EH (cell line): ENCODE measurements at places on chromosomes 5 and 9.

DNA sequence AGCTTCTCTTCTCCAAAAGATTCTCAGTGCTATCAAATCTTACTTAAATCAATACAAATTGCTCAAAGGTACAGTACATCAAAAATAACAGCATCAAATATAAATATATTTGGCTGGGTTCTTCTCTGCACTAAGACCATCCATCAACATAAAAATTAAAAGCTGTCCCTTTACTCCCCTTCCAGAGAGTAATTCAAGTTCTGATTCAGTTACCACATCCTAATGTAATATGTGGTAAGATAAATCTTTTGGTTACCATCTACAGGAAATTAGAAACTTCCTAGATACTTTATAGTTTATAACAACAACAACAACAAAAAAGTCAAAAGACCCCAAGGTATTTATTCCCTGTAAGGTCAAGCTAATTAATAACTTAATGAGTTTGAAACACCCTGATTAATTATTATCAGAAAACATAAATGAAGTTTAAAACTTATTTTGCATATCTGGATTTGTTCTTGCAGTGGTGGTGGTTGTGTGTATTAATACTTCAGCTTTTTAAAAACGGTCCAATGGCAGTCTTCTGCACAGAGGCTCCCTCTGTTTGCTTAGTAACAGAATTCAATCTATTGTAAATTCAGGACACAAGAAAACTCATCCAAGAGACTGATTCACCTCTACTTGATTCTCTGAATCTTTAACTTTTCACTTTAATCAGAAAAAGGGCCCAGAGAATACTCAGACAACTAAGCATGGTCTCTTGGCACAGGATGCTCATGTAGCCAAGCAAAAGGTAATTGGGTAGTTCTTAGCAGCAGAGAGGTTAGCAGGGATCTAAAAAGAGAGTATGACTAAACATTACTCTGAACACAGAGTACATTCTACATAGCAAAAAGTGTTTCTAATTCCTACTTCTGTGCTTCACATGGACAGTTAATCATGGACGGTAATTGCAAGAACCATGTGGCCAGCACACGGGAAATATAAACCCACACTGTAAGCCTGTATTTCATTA, 20.1 kb downstream of the DIAPH1 start:
- DNase-seq: peak; percentile 55

DNA sequence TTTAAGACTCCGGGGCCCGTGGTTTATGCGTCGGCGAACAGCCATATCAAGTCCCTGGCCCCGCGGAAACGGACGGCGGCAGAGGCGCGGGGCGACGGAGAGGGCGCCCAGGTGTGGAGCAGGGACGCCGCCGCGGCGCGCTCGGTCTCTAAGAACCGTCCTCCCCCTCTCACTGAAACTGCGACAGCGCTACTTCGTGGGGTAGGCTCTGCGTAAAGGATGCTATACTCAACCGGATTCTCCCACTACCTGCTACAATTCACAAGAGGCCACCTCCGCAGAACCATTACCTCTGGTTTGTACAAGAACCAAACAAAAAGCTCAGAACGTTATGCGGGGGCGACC, 404 bp downstream of the MRNIP start:
- peak; percentile 35 for DNase-seq

DNA sequence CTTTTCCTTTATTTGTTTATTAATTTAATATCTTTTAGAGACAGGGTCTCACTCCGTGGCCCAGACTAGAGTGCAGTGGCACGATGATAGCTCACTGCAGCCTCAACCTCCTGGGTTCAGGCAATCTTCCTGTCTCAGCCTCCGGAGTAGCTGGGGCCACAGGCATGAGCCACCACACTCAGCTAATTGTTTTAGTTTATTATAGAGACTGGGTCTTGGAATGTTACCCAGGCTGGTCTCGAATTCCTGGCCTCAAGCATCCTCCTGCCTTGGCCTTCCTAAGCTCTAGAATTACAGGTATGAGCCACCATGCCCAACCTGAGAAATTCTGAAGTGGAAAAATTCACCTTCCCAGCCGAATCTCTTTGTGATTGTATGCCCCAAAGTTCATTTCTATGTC, 139.4 kb upstream of the SLC12A2 start:
- DNase-seq: no peak

GRCh38 chr5:62653001-62653863, 74.6 kb downstream of the LRRC70 start:
- no peak for DNase-seq

DNA sequence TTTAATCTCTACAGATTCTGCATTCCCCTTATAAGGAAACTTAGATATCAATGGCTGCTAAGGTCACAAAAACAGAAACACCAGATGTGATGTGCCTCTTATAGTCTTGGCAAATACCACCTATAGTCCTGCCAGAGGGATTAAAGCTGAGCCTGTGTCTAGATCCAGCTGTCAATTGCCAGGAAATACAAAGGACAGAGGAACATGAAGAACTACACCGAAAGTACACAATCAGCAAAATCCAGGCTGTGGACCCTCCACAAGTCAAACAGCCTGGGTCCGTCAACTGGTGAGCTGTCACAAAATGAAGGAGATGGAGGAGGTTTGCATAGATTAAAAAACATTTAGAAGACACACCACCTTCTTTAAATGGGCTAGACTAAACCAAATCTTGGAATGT, 85.4 kb downstream of the KLF4 start:
- no peak for DNase-seq

GRCh38 chr5:167802755-167803431, 488.6 kb upstream of the WWC1 start:
- peak; percentile 51 for DNase-seq

DNA sequence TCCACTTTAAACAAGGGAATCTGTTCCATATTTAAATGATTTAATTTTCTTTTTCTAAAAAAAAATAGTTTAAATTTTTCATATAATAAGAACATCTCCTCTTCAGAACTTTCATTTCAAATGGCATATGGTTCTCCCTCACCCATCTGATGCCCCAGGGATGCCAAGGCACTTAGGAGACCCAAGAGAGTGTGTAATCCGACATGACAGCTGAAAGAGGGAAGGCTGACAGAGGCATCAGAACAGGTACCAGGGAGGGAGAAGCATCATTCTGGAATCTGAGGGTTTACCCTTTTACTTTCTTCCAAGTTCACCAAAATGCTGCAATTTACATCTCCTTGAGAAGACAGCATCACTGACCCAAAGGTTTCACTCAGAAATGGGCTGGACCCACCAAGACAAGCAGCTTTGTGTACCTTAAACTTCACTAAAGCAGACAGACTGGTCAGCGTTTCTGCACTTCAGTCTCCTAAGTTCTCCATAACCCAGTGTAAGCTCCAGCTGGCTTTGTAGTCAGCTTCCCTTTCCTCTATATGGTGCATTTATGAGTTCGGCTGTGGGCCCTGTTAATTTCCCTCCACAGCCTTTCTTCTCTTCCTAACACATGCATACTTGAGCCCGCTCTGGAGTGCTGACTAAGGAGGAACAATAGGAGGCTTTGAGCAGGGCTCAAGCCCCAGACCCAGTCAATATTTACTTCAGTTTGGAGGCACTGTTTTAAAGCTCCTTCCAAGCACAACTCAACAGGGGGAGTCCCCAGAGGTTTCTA, 17.7 kb downstream of the EFNA5 start:
- no peak for DNase-seq

DNA sequence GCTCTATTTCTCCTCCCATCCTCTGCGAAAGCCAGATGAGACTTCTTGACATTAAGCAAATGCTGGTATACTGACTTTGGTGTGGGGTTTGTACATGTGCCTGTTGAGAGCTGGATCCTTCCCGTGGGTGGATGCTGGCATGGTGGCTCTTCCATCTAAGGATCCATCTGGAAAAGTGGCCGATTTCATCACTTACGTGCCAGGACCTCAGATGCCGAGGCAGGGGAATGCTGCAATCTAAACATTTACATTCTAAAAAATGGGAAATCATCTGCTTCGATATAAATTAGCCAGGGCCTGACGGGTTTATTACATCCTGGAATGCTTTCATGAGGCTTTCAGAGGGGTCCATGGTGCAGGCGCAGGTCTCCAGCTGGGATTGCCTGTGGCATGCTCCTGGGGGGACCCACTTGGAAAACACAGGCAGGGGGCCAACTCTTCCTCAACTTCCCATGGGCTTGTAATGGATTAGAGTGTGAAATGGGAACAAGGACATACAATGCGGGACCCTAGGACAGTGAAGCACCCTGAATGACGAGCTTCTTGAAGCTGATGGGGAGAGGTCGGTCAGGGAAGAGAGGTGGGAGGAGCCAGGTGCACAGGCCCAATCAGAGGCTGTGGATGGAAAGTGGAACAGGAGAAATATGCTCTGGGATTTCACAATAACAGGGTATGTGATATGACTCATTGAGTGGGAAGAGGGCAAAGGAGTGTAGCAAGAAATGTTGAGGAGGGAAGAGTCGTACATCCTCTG, 105.5 kb upstream of the PITX1 start:
- peak; percentile 87 for DNase-seq

DNA sequence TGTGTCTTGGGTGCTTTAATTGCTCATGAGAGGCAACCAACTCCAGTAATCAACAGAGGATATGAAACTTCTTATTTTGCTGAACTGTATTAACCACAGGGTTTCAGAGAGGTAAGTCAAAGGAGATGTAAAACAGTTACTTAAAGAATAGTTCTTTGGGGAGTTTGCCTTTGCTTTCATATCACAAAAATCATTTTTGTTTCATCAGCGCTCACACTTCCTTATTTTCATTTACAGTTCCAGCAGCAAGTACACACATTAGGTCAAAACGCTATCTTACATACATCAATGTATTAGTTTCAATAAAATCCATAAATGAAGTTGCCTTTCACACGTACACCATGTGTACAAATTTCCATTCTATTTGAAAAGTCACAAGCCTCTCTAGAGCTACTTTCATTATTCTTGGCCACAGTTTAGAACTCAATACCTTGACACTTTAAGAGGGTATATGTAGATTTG, 50.1 kb downstream of the ST8SIA4 start:
- no peak for DNase-seq

DNA sequence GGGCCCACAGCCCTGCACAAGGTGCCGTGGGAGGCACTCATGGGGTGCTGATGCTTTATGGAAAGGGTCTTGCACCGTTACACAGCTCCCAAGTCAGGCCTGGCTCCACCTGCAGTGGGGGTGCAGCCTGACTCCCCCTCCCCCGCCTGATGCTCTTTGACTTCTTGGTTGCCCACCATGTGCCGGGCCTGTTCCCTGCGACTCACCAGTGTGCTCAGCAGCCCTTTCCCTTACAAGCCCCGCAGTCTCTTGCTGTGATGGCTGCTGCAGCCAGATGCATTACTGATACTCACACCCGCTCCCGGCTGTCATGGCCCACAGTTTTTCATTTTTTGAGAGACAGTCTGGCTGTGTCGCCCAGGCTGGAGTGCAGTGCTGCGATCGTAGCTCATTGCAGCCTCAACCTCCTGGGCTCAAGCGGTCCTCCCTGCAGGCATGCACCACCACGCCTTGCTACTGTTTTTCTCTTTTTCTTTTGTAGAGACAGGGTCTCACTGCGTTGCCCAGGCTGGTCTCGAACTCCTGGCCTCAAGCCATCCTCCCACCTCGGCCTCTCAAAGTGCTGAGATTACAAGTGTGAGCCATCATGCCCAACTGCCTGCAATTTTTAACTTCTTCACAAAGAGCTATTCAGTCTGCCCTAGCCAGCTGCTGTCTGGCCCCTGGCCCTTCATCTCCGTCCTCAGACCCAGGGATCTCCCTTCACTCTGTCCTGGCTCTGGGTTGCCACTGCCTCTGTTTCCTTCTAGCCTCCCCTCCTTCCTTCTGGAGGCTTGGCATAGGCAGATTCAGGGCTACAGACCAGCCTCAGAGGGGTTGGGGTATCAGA, 109.5 kb downstream of the RXRA start:
- no peak for DNase-seq

GRCh38 chr5:58077416-58077815, 382.5 kb downstream of the PLK2 start:
- DNase-seq: no peak

- DNase-seq: no peak
Observed at GRCh38 chr9:35609001-35609819, 4.1 kb downstream of the TESK1 start.

- peak; percentile 55 for DNase-seq
Observed at GRCh38 chr5:93580927-93581445, at the start of gene NR2F1-AS1. TSS of gene NR2F1-AS1 (minus strand) at chr5:93581219.
